Stimulated activated CD8-positive, alpha-beta memory T cell treated with anti-CD3 and anti-CD28 coated beads, Interleukin-4, amount 100 ng/mL, for 1 hour (primary cell): ENCODE measurements at places on chromosomes 4 and X.

DNA sequence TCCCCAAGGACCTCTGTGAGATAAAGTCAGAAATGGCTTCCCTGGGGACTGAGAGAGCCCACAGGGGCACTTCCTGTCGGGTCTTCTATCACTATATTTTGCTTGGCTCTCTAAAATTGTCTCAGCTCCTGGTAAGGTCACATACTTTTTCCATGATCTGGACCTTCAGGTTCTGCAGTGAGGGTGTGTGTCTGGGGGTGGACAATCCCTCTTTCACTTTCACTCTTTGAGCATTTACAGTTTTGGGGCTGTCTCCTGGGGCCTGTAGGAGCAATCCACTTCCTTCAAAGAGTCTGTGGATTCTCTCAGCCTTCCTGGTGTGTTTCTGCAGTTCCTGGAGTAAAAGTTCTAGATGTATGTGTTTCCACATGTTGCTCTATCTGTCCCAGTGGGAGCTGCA is 335.7 kb downstream of the FSTL5 start:
- DNase-seq: no peak

DNA sequence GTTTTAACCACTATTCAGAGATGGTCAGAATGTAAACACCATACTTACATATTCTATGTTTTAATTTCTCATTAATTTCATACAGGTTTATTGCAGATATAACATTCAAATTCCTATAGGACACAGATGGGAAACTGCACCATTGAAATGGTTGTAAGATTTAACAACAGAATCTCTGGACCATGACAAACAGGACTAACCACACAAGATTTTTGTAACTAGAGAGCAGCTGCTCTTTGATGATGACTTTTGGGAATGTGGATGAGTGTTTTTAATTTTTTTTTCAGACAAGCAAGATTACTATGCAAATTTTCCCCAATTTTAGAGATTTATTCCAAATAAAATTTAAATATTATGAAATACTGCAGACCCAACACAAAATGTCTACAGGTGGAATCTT is 610.2 kb downstream of the PCDH18 start:
- DNase-seq: no peak

DNA sequence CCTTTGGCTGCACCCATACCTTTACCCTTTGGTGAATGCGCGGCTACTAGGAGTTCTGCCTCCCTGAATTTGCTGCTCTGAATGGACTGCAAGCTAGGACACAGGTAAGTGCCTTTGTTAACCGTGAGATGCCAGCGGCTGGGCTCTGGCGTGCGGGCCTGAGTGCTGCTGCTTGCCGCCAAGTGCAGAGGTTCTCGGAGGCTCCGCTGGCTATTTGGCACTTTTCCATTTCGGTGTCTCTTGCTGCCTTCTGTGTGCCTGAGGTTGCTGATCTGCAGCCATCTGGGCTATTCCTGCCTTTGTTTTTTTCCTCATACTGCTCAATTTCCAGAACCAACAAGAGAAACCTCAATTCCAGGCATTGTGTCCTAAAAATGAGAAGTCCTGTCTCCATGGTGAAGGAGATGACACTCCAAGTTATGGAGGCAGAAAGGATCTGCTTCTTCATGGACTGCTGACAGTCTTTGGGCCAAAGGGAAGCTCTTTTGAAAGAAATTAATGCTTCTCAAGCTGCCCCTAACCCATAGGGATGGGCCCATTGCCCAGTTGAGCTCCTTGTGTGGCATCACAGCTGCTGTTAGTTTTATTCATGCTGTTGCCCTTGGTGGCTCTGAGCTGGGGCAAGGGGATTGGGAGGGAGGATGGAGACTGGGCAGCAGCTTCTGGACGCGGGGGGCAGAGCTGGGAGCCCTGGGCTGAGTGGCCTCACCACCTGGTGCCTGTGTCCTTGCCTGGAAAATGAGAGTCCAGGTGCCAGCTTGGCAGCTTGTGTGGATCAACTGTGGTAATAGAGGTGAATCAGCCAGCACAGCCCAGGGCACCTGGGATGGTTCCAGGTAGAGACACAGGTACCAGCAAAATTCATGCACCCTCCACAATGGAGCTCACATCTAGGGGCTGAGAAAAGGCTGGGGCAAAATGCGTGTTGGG is 3.8 kb upstream of the TBC1D14 start:
- no peak for DNase-seq

DNA sequence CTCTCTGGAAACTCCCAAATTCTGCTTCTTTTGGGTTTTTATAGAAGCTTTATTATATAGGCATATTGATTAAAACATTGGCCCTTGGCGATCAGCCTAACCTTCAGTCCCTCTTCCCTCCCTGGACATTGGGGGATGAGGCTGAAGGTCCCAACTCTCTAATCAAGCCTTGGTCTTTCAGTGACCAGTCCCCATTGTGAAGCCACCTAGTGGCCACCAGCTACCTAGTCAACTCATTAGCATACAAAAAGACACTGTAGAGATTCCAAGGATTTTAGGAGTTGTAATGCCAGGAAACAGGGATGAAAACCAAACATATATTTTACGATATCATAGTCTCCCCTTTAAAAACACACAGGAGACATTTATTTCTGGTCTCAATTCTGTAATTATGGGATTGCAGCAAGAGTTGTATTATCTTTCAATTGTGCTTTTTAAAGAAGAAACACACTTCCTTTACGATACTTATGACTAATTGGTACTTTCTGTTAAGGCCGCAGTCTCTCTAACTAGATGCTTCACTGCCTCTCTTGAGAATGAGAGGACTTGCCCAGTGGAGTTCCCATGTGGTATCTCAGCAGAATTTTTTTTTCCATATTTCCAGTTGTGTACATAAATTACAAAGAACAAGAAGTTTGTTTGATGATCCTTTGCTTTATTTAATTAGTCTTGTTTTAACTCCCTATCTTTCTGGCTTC is 58.2 kb downstream of the WDR17 start:
- DNase-seq: no peak

- no peak for DNase-seq
These were observed 16.0 kb downstream of the XG start for GRCh38 chrX:2767631-2768455.

DNA sequence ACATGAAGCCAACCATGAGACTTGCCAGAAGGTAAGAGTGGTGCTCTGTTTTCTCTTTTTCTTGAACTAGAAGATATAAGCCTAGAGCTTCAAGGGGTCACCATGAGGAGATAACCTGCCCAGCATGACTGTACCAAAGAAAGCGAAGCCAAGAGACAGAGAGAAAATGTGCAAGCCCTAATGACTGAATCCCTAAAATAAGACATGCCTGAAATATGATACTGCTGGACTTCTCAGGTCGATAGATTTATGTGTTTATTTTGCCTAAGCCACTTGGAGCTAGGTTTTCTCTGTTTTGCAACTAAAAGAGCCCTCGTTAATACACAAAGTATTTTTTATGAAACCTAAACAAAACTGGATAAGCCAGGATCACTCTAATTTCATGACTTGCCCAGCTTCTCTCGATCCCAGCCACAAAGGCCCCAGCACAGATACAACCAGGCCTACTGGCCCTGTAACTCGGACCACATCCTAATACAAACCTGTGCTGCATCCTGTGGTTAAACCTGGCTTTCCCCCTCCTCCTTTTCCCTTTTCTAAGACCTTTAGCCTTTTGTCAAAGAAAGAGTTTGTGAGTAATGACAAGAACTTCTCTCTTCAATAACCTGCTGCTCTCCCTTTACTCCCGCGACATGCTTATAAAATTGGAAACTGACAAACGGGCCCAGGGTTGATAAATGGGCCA is 185.8 kb downstream of the APBB2 start:
- no peak for DNase-seq

DNA sequence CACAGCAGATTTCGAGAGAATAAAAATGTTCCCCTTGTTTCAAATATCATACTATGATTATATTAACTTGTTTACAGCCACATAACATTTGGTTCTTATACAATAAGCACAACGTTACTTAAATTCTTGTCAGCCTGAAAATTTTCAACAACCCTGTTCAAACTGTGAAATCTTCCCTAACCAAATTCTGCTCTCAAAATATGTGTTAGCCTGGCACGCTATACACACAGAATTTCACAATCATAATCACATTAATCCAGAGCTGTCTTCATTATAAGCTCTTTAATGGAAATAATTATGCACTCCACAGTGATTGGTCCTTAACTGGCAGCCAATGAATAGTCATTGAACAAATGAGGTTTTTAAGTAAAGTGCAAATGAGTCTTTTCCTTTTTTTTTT is 7.3 kb upstream of the PRSS12 start:
- DNase-seq: no peak

- no peak for DNase-seq
These were observed 340.2 kb upstream of the SMIM31 start for GRCh38 chr4:164413743-164414142.

- no peak for DNase-seq
These were observed 130.1 kb downstream of the MGST2 start for GRCh38 chr4:139795527-139796314.

GRCh38 chrX:7170898-7171297 is 22.9 kb upstream of the PUDP start:
- peak; percentile 1 for DNase-seq

- DNase-seq: no peak
These were observed 3.6 kb downstream of the MID1IP1 start for GRCh38 chrX:38804682-38805431.

GRCh38 chrX:8052909-8053308 is 118.2 kb downstream of the VCX2 start:
- no peak for DNase-seq

DNA sequence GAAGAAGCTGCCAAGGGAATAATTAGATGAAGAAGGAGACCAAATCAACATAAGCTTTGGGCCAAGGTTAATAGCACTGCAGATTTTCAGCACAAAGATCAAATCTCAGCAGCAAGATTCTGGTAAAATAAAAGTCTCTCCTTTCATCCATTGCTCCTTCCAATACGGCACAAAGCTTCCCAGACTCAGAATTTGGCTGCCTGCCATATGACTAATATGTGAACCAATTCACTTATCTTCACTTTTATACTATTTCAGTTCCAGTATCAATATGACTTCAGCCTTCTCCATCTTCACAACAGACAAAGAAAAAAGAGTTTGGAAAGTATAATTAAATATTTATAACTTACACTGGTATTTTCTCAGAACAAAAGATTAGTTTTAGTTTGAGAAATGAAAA is 978.3 kb upstream of the GRID2 start:
- DNase-seq: no peak

- no peak for DNase-seq
These were observed 47.7 kb upstream of the FAT4 start for GRCh38 chr4:125266901-125267604.

DNA sequence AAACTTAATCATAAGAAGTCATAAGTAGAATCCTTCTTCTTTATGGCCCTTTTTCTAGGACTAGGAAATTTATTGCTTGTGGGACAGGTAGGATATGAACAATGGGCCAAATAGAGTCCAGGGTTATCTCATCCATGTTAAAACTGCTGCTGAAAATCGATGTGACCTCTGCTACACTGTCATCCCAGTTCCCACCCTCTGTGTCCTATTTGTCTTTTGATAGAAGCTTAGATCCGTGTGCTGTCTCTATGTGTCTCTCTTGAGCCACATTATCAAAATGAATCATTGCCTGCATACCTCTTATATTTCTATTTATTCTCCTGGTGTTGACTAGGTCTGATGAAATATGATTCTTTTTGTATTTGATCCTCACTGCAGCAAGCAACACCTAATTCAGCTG is 661.4 kb downstream of the DACH2 start:
- DNase-seq: no peak

- no peak for DNase-seq
These were observed 92.8 kb downstream of the AMELX start for GRCh38 chrX:11386001-11386523.

GRCh38 chr4:117010671-117011070 is 74.7 kb downstream of the TRAM1L1 start:
- no peak for DNase-seq

DNA sequence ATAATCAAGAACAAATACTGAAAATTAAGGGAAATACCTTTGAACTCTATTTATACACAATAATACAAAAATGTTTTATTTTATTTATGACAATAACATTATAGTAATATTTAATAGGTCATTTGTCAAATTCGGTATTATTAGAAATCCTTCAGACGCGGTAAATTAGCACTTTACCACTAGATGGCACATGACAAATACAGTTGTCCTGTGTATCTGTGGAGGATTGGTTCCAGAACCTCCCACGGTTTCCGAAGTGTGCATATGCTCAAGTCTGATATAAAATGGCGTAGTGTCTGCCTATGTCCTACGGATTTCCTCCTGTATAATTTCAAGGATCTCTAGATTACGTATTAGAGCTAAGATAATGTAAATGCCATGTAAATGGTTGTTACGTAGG is 8.1 kb upstream of the LINC00632 start:
- no peak for DNase-seq

DNA sequence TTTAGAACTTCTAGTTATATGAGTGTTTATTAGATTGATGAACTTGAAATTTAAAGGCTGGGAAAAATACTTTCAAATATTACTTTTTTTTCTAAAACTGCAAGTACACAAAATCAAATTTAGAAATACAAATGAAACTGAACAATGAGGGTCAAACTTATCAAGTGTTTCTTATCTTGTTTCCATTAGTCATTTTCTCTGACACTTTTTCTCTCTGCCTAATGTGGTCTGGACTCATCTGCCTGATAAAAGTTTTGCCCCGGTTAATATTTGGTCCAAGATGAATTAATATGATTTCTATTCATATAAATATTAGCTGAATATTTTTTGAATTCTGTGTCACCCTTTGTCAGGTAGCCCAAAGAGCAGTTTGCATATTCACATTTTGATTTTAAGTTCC is 8.7 kb upstream of the HPGDS start:
- DNase-seq: no peak

DNA sequence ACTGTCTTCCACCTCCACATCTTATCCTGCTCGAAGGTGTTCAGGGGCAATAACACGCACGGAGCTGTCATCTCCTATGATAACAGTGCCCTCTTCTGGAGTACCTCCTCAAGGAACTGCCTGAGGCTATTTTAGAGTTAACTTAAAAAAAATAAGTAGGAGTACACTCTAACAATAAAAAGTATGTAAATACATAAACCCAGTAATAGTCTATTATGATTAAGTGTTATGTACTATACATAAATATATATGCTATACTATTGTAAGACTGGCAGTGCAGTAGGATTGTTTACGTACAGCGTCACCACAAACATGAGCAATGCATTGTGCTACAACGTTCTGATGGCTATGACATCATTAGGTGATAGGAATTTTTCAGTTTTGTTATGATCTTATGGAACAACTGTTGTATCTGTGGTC is 34.5 kb upstream of the TLR2 start:
- no peak for DNase-seq

DNA sequence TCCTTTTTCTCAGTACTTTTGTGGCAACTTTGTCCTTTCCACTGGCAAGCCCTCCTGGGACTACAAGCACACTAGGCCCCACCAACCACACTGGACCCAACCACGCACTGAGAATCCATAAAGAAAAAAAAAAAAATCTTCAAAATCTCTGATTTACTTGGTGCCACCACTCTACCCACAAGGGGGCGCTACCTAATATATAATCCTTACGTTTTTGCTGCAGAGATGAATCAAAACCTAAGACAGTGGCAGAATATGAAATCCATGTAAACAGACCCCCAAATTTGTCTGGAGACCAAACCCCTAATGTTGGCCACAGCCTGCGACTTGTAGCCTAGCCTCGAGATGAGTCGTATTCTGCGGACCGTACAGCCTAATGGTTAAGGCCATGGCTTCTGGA is 63.5 kb upstream of the ARHGAP36 start:
- DNase-seq: no peak

- no peak for DNase-seq
These were observed 7.2 kb upstream of the MAMLD1 start for GRCh38 chrX:150355913-150356312.

GRCh38 chr4:138267835-138268234 is 25.7 kb upstream of the SLC7A11 start:
- no peak for DNase-seq
